Skeletal muscle cell (primary cell): ENCODE measurements at places on chromosomes 3 and 15.

GRCh38 chr15:47762621-47763020 is 45.3 kb downstream of the SEMA6D start:
- DNase-seq = no peak

- DNase-seq = no peak
Measured at GRCh38 chr3:65751123-65751700, 287.5 kb downstream of the MAGI1 start.

DNA sequence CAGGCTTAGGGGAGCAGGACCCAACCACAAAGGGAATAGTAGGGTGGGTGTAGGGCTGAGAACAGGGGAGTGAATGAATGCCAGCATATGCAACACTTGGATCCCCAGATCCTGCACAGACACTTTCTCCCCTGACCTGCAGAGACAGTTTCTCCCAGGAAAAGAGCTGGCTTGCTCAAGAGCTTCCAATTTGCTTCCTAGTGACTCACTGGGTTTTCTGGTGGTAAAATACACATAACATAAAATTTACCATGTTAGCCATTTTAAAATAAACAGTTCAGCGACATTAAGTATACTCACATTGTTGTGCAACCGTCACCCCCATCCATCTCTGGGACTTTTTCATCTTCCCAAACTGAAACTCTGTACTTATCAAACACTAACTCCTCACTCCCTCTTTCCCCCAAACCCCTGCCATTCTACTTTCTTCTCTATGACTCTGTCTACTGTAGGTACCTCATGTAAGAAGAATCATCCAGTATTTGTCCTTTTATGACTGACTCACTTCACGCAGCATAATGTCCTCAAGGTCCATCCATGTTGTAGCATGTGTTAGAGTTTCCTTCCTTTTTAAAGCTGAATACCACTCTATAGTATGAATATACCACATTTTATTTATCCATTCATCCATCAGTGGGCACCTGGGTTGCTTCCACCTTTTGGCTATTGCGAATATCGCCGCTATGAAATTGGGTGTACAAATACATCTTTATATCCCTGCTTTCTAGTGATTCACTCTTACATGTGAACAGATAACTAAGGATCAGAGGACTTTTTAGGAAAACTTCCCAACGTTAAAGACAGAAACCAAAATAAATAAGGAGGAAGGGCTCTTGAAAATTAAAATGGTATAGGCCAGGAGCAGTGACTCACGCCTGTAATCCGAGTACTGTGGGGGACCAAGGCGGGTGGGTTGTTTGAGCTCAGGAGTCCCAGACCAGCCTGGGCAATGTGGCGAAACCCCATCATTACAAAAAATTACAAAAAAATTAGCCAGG is 95.6 kb upstream of the TJP1 start:
- no peak for DNase-seq

DNA sequence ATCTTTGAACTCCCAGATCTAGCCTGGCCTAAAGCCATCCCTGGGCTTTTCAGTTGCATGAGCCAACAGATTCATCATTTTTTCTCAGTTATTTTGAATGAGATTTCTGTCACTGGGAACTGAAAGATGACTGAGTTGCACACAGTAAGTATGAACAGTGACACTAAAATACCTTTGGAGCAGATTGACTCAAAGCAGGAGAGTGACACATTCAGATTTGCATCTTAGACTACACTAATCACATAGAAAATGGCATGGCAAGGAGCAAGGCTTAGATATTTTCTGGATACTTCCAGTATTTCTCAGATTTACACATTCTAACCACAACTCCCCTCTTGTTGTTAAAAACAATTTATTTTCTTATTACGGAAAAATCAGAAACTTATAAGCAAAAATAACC is 32.8 kb downstream of the SEC62 start:
- DNase-seq = no peak

GRCh38 chr3:114727373-114727772 is 419.7 kb downstream of the ZBTB20 start:
- DNase-seq = no peak

- DNase-seq = no peak
Measured at GRCh38 chr3:151400341-151400740, 15.8 kb upstream of the P2RY12 start.
